Inflammatory macrophage treated with lipopolysaccharide for 4 hours (primary cell): ENCODE measurements at places on chromosomes 7 and 10.

GRCh38 chr10:33314811-33315561, 19.5 kb downstream of the NRP1 start:
- no peak for DNase-seq

- no peak for DNase-seq
These were observed 158.6 kb upstream of the PITRM1 start for GRCh38 chr10:3331187-3331586.

- no peak for DNase-seq
These were observed 116.3 kb downstream of the MLLT10 start for GRCh38 chr10:21650353-21650752.

DNA sequence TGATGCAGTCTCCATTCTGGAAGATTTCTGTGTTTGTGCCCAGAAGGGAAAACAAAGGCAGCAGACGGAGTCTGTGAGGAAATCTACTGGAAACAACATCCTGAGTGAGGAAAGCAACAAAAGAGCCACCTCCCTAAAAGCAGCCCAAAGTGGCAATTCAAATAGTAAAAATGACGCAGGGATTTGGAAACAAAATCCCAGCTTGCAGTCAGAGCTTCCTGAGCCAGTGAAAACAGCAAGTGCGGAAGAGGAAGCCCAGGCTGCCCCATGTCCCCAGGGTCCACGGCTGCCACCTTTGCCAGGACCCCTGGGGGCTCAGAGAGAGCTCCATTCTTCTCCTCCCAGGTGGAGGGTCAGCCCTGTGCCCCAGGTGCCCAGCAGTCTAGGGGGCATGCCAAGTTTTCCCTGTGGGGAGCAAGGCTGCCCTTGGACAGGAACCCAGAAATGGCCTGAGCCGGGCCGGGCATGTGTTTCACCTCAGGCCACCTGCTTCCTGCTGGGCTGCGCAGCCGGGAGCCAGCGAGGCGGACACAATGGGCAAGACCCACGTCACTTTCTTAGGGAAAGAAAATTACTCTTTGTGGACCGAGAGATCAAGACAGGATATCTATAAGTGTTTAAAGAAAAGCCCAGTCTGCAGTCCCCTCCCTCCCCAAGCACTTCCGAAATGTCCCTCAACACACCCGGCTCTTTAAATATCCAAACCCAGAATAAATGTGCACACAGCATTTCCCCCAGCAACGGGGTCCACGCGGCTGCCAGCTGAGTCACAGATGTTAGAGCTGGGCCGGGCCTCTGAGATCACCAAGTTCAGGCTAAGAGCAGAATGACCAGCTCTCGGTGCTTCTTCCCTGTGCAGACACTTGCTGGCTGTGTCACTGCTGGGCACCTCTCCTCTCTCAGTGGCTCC, 231.1 kb downstream of the ARHGAP12 start:
- DNase-seq, result peak; percentile 84

DNA sequence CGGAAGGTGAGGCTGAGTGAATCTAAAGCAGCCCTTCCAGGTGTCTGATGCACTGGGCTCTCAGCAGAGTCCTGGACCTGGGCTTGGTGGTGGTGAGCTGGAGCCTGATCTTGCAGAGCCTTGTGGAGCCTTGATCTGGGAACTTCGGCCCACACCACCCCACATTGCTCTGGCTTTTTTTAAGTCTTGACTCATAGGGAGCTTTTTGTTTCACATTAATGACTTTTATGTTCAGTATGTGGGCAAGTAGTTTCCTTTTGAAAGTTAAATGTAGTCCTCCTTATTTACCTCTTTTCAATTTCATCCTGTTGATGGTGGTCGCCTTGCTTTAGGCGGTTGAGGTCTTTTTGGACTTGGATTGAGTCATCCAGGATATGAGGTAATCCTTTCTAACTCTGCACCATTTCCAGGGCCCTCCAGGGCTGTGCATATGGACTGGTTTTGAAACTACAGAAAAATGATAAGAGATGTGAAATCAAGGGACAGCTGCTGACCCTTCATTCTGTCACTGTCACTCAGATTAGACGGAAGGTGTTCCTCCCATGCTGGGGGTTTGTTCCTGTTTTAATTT, 2.9 kb upstream of the NRAP start:
- DNase-seq, result peak; percentile 27

DNA sequence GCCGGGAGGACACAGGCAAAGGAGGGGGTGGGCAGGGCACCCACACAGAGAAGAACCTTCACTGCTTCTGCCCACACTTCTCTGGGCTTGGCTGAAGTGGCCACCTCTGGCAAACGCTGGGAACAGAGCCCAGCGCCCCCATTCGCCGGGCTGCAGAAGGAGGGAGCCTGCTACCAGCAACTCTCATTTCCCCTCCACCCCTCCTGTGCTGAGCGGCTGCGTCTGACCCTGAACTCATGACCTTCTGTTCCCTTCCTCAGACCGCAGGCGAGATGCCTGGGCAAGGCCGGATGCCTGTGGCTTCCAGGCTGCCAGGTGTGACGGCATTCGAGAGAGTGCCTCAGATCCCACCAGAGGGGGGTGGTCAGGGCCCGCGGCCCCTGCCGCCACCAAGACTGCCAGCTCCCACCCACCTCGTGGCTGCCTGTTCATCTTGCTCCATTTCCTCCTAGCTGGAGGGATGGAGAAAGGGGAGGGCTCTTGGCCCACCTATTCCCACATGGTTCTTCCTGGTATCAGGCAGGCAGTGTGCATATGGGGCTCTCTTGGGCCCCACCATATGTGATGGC, 19.8 kb downstream of the DNAJB12 start:
- DNase-seq, result peak; percentile 49

- no peak for DNase-seq
These were observed 10.4 kb downstream of the CUL2 start for GRCh38 chr10:35079763-35080162.

DNA sequence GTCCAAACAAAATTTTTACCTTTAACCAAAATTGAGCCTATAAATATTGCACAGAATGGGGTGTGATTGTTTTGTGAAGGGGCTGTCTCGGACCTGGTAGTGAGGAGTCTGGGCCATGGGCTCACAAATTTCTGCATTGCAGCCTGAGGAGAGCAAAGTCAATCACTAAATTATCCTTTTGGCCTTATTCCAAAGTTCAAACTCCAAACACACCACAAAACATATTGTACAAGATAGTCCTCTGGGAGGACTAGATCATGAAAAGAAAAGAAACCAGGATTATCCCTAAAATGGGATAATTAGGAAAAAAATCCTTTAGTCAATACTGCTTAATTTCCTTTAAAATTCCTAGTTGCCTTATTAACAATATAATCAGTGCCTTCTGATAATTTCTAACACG, 115.5 kb downstream of the BUB3 start:
- no peak for DNase-seq

- peak; percentile 36 for DNase-seq
These were observed 450.2 kb upstream of the GALNT17 start for GRCh38 chr7:70681469-70682350.

DNA sequence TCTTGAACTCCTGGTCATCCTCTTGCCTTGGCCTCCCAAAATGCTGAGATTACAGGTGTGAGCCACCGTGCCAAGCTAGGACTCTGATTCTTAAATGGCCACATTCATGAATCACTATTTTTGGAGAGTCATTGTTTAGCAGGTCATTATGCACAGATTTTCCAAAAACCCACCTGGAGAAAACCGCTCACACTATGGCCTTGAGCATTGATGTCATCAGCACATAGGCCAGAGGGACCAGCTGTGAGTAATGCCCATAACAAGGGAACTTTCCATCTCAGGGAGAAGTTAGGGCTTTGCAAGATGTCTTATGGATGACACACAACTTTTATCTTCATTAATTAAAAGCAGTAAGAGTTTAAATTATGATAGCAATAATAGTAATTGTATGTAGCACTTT, 86.4 kb upstream of the KIF5B start:
- peak; percentile 21 for DNase-seq

DNA sequence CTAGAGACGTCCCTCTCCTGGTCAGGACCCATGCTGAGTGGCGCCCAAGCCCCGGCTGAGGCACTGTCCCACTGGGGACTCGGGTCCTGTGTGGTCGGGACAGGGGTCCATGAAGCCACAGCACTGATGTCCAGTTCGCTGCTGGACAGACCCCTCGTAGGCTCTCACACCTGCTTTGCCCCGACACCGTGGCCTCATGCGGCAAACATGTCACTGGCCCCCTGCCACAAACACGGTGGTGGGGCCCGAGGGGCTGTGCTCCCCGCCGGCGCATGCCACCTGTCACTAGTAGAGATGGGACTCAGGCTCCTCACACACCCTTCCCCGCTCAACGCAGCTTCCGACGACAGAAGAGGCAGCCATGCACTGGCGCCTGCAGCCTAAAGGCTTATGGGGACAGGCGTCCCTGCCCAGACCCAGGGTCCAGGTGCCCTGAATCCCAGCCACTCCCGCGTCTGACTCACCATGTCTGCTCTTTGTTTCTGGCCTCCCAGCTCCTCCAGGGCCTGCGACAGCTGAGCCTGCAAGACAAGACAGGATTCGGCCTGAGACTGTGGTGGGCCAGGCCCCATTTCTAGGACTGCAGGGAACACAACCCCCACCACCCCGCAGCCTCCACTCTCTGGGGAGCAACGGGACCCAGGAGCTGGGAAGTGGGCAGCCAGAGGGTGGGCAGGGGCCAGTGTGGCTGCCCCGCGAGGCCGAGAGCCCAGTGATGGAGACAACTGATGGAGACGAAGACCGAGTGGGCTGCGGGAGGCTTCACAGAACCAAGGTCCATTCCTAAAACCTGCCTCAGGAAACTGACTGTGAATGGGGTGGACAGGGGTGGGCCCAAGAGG, 230.9 kb downstream of the MAD1L1 start:
- no peak for DNase-seq

DNA sequence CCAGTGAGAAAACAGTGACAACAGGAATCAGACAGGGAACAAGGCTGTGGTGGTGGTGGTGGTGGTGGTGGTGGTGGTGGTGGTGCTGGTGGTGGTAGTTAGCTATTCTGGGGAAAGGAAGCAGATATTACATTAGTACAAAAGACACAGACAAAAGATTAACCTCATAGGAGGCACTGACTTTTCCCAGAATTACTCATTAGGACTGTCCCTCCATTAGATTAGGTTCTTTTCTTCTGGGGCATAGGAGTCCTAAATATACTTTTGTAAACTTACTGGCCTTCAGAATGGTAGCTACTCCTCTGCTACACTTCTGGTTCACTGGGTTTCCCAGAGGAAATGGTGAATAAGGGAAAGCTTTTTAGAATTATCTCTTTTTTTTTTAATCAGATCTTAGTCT, 156.6 kb upstream of the SEMA3D start:
- no peak for DNase-seq

DNA sequence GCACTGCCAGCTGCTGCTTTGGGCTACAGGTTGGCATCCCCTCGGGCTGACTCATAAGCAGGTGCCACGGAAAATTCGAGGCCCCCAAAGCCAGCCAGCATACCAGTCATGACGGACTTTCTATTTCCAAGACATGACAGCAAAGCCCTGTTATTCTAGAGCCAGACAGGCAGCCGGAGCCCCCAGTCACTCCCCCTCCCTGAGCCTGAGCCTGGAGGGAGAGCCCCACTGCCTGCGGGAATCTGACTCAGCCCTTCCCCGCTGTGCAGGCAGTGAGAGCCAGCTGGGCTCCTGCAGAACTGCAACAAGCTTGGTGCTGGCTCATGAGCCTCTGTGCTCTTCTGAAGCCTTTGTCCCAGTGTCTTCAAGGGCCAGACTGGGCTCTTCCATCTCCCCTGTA, 15.8 kb downstream of the BTBD16 start:
- no peak for DNase-seq
